ENCODE measurements at places on chromosomes 5 and 9. TPM values are rescaled to one million over a fixed set of nuclear protein-coding genes. Genes with fewer than 3 reads are reported as not detected.

Gene SMIM33
- total RNA-seq = not detected

Gene SPATA31E1
- total RNA-seq = not detected

Gene SLC25A48
- not detected for total RNA-seq

Gene GLT6D1
- not detected for total RNA-seq

Gene HTR4
- total RNA-seq = not detected

Gene TRIM36
- 0.71 TPM for total RNA-seq

Gene PPIC
- 40.7 TPM for total RNA-seq

Gene ST8SIA4
- total RNA-seq = 2.7 TPM

Gene CTNND2
- total RNA-seq = not detected
